ENCODE measurements at places on chromosomes 11 and 22.

GRCh38 chr11:108289699-108290098 is 66.8 kb downstream of the ATM start:
- DNase-seq = no peak

DNA sequence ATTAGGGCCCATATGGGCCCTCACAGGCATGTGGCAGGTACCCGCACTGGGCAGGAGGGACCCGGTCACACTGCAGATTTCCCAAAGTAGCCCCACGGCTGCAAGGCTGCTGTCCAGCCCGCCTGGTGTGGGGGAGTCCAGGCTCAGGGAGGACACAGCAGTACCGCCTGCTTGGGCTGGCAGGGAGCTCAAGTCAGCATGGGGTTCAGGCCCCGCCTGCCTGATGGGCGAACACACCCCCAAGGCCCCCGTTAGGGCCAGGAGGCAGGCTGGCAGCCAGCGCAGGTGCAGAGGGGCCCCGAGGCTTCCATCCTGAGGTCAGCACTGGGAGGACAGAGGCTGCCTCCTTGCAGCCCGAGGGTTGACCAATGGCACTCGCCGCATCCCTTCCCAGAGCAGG is 5.5 kb downstream of the ZDHHC8 start:
- DNase-seq = no peak

DNA sequence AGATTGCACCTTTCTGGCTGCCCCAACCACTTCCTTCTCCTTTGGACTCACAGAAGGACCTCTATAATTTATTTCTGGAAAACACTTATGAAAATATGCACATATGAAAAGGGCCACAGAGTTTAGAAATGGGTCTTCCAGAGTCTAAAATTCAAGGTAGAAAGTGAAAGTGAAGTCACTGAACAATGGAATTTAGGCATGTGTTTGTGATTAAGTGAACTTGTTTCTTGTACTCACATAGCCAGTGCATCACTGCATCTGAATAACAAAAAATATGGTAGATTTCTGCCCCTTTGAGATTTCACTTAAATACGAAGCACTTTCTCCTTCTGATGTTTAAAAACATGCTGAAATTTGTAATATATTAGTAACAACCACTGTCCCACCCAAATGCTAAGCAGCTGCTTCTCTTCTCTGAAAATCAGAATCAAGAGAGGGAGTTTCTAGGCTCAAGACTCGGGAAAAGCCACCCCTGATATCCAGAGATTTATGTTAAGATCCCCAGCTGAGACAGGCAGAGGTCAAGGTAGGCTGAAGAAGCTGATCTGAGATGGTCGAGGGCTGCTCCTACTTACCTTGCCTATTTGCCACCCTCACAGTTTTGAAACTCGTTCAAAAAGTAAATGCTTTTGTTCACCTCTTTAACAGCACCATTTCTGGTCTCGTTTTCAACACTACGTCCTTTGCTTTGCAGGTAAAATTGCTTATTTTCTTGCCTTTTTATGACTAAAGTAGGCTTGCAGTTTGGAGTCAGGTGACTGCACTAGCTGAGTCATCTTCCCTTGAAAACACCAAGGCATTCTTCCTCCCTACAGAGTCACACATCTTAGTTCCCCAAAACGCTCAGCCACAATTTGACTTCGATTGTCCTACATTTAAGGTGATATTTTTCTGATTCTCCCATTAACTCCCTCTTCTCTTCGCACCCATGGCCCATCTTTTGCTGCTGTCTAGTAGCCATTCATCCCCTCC is at the start of gene XKR3:
TSS of gene XKR3 (minus strand) at position 696 of the 972 bp plus-strand sequence. CDS start 17,338 bp downstream, outside the sequence.
- peak; percentile 5 for DNase-seq

DNA sequence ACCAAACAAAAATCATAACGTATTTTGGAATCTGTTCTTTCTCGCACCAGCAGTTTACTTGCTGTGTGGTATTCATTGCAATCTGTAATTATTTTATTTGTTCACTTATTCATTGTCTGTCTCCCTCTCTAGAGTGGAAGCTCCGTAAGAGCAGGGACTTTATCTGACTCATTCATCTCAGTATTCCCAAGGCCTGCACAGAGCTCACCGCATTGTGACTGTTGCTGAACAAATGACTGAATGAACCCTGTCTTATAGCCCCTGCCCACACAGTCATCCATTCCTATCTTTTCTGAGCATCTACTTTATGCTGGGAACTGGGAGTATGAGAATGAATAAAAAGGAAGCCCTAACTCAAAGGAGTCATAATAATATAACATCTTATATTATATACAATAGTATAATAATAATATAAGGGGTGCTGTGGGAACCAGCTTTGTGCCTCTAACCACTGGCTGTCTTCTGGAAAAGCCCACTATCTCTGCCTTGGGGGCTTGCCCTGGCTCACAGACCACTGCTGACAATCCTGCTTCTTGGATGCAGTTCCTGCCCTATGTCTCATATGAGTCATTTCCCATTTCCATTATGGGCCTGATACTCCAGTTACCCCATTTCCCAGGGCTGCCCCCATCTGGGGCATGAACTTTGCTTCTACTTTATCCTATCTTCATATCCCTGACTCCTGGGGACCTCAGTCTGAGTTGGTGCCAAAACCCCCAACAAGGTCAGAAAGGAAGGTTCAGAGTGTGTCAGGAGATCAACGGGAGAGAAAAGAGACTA is 11.0 kb downstream of the XRRA1 start:
- DNase-seq = no peak

DNA sequence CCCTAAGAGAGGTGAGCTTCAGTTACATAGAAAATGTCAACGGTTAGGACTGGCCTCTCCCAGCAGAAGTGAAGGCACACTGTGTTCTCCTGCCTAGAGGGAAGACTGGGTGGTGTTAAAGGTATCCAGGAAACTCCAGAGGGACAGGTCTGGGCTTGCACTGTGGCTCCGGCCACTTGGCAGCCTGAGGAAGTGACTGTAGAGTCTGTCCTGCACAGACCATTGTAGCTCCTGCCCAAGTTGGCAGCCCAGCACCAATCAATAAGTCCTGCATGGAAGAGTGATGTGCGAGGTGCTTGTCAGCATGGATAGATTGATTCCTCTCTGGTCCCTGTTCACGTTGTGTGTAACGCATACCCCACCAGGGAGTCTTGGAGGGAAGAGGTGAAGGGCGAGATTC is 284.8 kb downstream of the TENM4 start:
- no peak for DNase-seq

- peak; percentile 100 for DNase-seq
Measured at GRCh38 chr22:40044102-40044869, 49.5 kb downstream of the FAM83F start.

GRCh38 chr11:1302461-1303125 is 6.8 kb downstream of the TOLLIP start:
- no peak for DNase-seq

DNA sequence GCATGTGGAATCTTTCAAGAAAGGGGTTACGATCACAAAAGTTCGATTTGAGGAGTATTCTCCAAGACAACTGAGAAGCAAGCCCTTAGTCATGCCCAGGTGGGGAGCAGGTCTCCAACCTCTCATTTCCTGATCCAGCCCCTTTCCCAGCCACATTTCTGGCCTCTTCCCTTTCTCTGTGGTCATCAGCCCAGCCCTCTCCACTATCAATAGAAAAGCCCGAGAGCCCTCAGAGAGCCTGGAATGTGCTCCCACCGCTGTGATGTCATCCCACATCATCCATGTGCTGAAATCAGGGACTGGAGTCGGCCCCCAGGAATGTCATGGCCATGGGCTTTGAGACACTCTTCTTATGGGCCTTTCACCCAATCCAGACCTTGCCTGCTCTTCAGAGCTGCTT is 62.6 kb downstream of the KCNJ1 start:
- DNase-seq = no peak

DNA sequence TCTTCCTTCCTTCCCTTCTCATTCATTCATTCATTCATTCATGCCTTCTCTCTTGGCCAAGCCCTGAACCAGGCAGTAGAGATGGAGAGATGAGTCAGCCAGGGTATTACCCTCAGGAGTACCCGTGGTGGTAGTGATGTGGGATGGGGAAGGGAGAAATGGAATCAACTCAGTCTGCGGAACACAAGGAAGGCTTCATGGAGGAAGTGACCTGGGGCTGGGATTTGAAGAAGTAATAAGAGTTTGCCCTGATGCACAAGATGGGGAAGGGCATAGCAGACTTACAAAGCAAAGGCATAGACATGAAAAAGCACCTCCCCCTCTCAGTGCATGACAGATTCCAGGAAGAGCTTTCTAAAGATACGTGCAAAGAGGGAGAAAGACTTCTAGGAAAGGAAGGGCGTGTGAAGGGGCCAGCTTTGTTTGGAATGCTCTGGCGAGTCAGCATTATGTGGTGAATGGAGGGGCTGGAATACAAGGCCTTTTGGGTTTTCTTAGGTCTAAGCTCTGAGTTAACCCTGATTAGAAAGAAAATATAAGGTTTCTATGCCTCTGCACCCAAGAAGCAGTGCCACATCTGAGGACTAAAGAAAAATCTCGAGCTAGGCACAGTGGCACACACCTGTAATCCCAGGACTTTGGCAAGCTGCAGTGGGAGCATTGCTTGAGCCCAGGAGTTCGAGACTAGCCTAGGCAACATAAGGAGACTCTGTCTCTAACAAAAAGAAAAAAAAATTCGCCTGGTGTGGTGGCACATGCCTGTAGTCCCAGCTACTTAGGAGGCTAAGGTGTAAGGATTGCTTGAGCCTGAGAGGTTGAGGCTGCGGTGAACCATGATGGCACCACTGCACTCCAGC is 36.4 kb upstream of the ACER3 start:
- no peak for DNase-seq

GRCh38 chr22:23533328-23533762 is 46.7 kb downstream of the IGLL1 start:
- peak; percentile 14 for DNase-seq

DNA sequence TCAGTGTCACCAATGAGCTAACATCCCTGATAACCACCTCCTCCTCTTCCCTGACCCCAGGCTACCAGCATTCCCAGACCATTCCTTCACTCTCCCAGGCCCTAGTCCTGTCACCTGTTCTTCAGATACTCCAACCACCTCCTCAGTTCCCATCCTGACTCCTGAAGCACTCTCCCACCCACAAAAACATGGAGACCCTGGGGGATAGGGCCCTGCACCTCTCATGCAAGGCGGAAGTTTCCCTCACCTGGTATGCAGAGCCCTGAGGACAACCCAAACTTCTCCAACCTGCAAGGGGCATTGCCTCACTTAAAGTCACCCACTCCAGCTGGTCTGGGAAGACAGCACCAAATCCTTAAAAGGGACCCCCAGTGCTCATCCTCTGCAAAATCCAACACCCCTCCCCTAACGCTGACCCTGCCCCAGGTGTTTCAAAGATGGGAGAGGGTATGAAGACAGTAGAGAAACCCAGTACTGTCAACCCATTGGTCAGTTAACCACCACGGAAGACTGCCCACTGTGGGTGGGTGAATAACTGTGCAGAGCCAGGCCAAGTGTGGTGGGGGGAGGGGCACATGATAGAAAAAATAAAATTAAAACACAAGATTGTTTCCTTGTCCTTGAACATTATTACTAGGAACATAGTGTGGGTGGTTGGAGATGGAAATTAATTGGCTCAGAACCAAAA is 1.4 kb downstream of the TNKS1BP1 start:
- DNase-seq = no peak

- no peak for DNase-seq
Measured at GRCh38 chr11:78996007-78996406, 421.3 kb upstream of the NARS2 start.

DNA sequence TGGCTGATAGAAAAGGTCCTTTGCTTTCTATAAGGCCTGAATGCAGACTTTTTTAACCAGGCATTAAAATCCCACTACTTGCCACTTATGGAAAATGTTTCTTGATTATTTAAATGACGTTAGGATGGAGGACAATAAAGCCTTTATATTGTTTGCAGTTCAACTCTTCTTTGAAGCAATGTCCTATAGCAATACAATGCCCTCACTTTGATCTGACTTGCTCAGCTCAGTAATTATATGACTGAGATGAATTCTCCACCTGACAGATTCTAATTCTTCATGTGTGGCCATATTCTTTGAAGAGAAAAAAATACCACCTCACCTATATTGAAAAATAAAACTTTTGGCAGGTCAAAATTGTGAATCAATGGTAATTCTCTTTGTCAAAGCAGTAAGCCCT is 182.0 kb upstream of the MTMR2 start:
- DNase-seq = no peak

- no peak for DNase-seq
Measured at GRCh38 chr22:26479792-26480610, 3.6 kb downstream of the HPS4 start.

GRCh38 chr11:76221365-76221764 is 15.1 kb upstream of the WNT11 start:
- no peak for DNase-seq

DNA sequence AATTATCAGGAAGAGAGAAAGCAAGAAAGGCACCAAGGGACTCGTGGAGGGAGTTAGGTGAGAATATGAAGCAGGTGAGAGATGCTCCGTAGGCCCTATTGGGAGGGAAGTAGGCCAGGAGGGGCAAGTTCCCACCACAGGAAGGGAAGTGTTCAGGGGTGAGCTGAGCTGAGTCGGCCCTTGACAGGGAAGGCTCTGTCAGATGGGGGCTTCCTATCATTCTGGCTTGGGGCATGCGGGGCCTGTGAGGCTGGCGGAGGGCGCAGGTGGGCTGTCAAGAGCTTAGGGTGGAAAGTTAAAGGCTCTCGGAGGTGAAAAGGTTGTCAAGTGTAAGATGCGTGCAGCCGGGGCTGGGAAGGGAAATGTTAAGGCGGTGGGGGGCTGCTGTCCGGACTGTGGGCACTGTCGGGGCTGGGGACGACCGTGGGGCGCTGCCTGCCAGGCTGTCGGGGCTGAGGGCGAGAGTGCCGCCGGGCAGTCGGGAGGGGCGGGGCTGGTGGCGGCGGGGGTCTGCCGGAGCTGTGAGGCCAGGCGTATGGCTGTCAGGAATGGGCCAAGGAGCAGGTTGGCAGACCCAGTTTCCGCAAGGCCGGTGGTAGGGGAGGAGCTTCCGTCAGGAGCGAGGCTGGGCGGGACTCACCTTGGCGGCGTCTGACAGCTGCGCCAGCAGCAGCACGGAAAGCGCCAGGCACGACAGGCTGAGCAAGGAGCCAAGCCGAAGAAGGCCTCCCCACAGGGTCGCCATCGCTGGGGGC is 496 bp downstream of the TMEM9B start:
- DNase-seq = peak; percentile 79

- no peak for DNase-seq
Measured at GRCh38 chr11:57235761-57236703, 1.0 kb downstream of the APLNR start.

GRCh38 chr22:33496112-33496511 is 424.2 kb downstream of the LARGE1 start:
- no peak for DNase-seq

- DNase-seq = no peak
Measured at GRCh38 chr11:118238929-118239328, 13.2 kb downstream of the MPZL3 start.

DNA sequence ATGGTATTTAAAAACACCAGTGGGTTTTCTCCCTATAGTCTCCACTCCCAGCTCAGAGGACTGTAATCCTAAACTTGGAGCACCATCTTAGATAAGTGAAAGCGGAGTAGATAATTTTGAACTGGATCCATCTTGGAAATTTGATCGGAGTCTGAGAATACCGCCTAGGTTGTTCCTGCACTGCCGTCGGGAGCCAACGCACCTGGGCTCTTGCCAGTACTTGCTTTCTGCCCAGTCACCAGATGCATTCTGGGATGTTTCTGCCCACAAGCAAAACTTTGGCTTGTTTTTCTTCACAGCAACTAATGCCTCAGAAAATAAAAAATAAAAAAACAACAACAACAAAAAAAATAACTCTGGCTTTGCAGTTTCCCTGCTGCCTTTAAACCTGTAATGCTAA is 113.0 kb upstream of the MTMR2 start:
- DNase-seq = no peak

- no peak for DNase-seq
Measured at GRCh38 chr11:16933756-16934603, 80.2 kb downstream of the PLEKHA7 start.

All from CD4-positive, alpha-beta T cell treated with Interleukin-10 for 1 hour (primary cell).